ENCODE measurements at places on chromosomes 12 and 14.
A peak's percentile ranks its signal among the peaks of the same experiment; 100 is the strongest.

DNA sequence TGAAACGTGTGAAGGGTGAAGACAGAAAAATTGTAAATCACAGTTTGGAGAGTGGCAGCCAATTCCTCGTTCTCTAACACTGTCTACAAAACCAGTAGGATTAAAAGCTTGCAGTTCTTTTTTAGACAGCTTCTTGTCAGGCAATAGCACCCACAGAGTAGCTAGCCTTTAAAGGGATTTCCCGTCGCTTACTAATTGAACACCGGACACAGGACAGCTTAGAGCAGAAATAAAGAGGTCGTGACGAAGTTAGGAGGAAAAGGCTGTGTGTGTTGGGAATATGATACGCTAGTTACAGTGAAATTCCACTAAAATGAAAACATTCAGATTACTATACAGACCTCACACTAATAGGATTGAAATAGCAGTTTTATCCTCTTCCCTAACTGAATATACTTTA, 149.1 kb upstream of the FLRT2 start:
- no peak for DNase-seq

- DNase-seq, result no peak
These were observed 52.2 kb upstream of the TRHDE start for GRCh38 chr12:72219937-72220336.

GRCh38 chr14:85315290-85315689, 214.7 kb upstream of the FLRT2 start:
- no peak for DNase-seq

GRCh38 chr12:27787559-27787958, 7.5 kb upstream of the MANSC4 start:
- no peak for DNase-seq

- DNase-seq, result peak; percentile 38
These were observed 58.0 kb downstream of the PAPLN start for GRCh38 chr14:73295198-73295796.

GRCh38 chr12:113297621-113298471, 37.1 kb downstream of the SLC8B1 start:
- DNase-seq, result no peak
